ENCODE measurements at places on chromosomes 12 and 14.

DNA sequence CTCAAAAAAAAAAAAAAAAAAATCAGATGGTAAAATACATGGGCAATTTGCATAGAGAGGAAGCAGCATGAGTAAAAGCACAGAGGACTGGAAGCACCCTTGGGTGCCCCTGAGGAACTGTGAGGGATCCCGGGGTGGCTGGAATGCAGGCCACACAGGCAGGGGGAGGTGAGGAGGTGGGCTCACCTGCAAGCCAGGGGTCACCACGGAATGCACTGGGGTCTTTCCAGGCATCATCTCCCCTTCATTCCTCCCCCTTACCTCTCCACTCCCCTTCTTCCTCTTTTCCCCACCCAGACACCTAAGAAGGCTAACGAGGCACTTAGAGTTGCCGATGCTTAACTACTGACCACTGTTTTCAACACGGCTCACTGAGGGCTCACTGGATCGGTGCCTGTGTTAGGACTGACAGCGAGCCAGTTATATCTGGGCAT lies 14.4 kb upstream of the HIP1R start:
- DNase-seq = no peak

DNA sequence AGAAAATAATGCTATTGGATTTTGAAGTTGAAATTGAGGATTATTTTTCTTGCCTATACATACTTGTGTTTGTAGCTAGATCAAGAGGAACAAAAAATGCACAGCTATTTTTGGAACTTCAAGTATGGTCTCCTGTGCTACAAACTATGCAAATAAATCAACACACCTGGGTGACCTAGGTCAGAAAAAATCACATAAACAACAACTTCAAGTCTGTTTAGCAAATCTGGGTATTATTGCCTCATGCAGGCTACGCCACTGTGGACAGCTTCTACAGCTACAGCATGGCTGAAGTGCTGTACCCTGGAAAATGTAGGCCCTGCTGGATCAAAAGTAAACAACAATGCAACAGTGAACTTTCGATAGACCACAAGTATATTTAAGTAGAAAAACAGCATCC lies 87.5 kb downstream of the SLC6A15 start:
- no peak for DNase-seq

GRCh38 chr14:70009961-70010360 lies 130.7 kb downstream of the SMOC1 start:
- DNase-seq = no peak

DNA sequence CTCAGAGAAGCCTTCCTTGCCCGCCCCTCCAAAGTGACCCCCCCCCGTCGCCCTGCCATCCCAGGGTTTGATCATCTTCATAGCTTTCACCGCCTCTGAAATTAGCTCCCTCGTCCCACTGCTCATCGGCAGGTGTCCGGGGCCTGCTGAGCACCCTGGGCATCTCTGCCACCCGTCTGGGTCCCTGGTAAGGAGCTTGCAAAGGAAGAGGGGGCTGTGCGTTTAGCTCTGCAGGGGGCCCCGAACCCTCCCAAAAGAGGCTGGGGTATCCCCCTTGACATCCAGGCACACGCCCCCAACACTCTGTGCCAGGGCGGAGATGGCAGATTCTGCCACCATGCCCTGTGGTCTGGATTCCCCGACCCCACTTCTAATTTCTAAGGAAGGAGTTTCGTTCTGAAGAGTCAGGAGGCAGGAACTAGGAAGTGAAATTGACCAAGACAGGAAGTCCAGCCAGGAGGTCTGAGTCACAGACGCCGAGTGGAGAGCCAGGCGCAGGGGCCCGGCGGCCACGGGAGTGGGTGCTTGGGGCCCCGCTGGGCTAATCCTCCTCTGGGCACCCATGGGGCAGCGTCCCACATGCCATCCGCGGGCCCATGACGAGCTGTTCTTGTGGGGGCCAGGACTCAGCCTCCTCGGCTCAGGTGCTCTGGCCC lies 95.7 kb downstream of the RFLNA start:
- DNase-seq = peak; percentile 94

- DNase-seq = no peak
Observed at GRCh38 chr12:66965621-66966020, 286.7 kb upstream of the GRIP1 start.

- DNase-seq = no peak
Observed at GRCh38 chr12:121960541-121960940, 42.1 kb downstream of the CFAP251 start.

- DNase-seq = no peak
Observed at GRCh38 chr14:37340353-37340752, 142.6 kb downstream of the MIPOL1 start.

- peak; percentile 62 for DNase-seq
Observed at GRCh38 chr12:6613776-6614512, 6.8 kb upstream of the CHD4 start.

- peak; percentile 61 for DNase-seq
Observed at GRCh38 chr14:74257078-74257940, 18.1 kb downstream of the VSX2 start.

DNA sequence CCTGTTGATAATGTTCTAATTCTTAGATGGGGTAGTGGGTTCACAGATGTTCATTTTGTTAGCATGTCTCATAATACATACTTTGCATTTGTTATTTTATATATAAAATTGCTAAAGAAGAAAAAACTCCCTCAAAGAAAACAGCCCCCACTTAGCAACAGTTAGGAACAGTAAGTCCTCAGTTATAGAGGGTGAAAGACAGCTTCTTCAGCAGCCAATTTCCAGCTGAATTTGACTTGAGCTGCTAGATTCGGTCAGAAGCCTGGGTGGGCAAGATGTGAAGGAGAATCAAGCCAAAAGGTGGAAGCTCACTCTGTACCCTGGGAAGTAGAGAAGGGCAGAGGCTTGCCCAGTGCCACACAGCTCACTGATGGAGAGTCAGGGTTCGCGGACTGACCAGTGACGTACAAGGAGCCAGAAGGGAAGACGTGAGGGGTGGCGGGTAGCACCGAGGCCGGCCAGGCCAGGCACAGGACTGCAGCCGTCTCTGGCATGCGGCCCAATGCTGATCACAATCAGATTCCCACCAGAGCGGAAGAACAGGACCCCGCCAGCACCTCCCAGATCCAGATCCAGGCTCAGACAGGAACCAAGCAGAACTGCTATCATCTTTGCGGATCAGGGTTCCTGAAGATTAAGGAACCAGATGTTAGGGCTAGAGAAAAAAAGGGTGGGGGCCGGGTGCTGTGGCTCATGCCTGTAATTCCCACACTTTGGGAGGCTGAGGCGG lies 30.4 kb upstream of the VWF start:
- no peak for DNase-seq

DNA sequence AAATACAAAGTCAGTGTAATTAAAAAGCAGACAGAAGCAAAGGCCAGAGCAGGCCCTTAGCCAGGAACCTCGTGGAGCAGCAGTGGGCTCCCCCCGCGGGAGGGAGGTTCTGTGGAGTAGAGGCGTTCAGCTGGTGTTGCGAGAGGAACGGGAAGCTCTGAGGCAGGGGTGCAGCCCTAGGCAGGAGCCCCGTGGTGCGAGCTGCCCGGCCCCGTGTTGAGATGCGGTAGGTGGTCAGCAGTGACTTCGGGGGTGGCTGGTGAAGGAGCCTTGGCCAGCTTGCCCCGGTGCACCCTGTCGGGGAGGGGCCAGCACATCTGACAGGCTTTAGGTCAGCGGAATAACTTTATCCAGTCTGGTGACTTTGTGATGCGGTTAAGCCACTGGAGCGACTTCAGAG lies 46.2 kb downstream of the SFSWAP start:
- no peak for DNase-seq

DNA sequence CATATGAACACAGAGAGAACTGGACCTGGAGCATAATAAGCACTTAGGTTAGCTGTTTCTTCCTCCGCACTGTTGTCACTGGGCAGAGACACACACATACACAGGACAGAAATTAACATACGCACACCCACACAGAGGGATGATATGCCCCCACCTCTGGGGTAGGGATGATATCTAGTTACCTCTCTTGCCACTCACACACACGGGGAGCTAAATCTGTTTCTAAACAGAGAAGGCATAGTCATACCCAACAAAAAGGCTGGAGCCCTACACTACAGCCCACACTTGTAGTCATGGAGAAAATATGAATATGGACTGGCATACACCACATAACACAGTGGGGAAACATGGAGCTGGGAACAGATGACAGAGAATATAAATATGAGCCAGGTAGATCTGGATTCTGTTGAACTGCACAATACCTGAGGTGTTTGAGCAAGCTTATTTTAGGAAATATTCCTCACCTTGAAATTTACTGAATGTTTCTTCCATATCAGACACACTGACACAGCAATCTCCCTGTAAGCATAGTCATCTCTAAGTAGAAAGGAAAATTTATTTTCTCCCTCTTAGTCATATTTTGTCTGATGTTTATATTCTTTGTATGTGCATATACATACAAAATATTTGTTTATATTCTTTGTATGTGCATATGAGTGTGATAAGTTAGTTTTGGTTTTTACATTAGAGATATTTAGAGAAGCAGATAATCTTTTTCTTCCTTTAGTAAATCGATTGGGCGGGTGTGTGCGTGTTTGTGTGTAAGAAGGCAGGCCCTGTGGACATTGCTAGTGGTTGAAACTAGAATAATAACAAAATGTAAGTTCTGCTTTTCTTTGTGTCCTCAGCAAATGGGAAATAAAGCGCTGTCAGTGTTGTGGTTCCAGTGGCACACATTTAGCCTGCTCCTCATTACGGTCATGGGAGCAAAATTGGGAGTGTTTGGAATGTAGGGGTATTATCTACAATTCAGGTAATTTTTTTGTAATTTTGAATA lies 20.9 kb upstream of the SCFD1 start:
- DNase-seq = peak; percentile 24

DNA sequence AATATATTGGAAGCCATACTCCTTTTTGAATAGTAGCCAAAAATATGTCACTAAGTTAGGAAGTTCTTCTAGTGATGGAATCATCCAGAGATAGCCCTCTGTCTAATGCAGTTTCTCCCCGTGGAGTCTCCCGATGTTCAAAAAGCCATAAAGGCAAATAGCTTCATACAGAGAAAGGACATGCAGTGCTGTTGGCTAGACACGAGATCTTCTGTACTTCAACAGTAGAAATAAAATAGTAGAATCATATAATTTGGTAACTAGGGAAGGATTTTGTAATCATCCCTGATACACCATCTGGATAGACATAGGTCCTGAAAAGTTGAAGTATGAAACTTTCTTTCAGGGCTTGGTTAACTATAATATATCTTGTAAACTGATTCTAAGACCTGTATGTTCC lies 27.6 kb downstream of the LRFN5 start:
- DNase-seq = no peak

- DNase-seq = no peak
Observed at GRCh38 chr12:75047885-75048525, 161.6 kb downstream of the KCNC2 start.

DNA sequence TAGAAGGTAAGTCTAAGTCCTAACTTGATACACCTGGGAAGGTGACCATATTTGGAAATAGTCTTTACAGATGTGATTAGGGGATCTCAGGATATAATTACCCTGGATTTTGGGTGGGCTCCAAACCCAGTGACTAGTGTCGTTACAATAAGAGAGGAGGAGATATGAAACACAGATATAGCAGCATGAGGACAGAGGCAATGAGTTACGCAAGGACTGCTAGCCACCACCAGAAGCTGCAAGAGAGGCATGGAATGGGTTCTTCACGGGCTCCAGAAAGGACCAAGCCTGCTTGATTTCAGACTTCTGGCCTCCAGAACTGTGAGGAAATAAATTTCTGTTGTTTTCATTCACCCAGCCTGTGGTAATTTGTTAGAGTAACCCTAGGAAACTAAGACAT lies 28.6 kb downstream of the FGFR1OP2 start:
- DNase-seq = no peak

- DNase-seq = no peak
Observed at GRCh38 chr12:115362339-115362976, 678.5 kb upstream of the TBX3 start.

DNA sequence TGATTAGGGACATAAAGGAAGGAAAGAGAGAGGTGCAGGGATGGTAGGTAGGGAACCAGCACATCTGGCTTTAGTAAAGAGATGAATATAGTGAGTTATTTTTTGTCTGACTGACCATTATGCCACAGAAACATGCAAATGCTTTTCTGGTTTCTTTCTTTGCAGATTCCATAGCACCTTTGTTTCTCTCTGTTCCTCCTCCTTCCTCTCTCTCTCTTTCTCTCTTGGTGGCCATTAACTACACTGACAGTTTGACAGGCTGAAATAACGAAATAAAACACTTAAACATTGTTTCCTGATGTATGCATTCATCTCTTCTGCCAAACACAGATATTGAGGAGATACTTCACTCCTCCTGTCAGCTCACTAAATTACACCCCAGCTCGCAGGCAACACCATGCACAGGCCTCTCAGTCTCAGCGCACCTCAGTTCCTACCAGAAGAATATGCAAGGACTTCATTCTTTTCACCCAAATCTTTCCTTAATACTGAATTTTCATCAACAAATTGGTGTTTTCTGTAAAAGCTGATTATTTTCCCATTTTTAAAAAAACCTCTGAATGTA lies 406.9 kb upstream of the SOX5 start:
- DNase-seq = no peak

DNA sequence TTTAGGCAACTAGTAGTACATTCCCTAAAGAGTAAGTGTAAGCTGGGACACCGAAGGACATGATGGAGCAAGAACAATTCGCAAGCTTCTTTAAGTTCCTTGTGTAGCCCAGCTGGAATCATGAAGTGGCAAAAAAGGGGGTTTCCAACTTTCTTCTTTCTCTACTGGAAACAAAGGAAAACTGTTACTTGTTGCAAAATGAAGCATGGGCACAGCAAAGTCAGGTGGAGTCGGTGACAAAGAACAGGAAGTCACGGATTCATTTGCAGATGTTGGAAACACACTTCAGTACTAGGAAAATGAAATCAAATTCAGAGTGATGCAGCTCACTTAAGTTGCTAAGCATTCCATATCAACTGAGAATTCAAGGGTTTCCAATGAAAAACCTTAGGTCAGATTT lies 706.9 kb upstream of the STXBP6 start:
- no peak for DNase-seq

DNA sequence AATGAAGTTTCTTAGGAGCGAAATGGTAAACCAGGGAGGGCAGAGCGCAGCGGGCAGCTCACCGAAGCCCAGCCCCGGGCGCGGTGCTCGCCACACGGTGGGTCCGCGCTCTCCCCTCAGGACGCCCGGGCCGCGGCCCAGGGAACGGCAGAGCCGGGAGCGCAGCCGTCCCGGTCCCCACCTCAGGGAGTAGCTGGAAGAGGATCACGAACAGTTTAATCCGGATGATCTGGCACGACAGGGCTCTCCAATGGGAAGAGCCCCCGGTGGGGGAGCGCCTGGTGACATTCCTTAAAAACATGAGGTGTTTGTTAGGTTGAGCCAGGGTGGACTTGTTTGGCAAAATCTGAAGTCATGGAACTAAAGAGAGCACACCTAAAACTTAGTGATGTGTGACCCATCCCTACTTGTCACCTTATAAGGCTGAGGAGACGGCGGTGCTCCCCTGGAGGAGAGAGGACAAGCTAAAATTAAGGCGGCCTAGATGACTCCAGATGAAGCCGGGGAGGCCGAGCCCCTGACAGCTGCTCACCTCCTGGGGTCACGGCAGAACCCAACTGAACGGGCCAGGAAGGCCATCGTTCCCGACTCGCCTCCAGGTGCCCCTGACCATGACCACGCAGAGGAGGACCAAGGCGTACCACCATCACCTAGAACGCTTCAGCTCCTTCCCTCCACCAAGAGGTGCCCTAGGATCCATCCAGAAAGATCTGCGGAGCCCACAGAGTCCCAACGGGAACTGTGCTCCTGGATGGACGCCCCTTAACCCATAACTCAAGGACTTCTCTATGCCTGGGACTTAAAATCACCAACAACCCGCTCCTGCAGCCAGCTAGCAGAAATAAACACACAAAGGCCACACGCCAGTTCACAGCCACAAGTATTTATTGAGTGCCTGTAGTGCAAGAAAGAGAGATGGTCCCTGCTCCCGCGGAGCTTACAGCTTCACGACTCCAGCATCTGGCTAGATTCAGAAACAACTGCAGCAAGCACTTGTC lies 866 bp upstream of the PITPNM2 start:
- DNase-seq = no peak
